AG04449 (cell line): ENCODE measurements at places on chromosomes 6 and 20.
A peak's percentile ranks its signal among the peaks of the same experiment; 100 is the strongest.

DNA sequence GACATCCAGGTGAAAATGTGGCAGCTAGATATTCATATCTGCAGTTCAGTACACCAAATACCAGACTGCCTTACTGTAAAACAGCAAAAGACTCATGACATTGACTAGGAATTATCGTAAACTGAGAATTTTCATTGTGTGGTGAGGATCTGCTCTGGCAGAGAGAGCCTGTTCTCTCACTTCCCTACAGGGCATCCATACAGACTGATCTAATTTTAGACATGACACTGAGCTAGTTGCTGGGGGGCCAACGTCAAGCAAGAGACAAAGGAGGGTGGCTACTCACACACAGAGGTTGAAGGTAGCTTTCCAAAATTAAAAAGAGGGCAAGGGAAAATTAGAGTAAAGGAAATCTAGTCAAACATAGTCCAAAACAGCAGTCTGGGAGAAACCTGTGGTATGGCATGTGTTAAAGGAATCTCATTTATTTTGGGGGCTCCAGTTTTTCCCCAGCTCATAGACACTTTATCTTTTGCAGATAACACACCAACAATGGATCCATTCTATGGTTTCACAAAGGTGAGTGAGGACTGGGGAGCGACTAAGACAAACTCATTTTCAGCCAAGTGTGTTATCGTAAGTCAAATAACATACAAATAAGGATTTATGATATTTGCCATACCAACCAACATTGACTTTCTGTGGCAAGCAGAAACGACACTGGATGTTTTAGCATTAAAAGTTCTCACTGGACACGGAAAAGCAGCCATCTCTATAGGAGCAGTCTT, 36.6 kb upstream of the NHSL1 start:
- DNase-seq, result no peak

- DNase-seq, result no peak
These were observed 67.8 kb downstream of the HUS1B start for GRCh38 chr6:589090-589489.

DNA sequence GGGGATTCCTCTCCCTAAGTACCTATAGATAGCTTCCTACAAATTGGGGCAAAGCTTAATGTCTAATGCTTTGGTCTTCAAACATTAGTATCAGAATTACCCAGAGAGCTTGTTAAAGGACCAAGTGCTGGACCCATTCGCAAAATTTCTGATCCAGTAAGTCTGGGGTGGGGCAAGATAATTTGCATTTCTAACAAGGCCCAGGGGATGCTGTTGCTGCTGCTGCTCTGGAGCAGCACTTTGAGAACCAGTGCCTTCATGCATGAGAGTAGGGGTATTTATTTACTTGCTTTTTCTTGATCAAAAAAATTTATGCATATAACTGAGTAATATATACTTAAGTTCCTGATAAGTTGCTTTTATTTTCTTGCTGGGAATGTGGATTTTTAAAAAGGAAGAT, 24.5 kb upstream of the COL19A1 start:
- no peak for DNase-seq

GRCh38 chr6:26254724-26255123, 110.3 kb upstream of the BTN3A2 start:
- DNase-seq, result no peak

DNA sequence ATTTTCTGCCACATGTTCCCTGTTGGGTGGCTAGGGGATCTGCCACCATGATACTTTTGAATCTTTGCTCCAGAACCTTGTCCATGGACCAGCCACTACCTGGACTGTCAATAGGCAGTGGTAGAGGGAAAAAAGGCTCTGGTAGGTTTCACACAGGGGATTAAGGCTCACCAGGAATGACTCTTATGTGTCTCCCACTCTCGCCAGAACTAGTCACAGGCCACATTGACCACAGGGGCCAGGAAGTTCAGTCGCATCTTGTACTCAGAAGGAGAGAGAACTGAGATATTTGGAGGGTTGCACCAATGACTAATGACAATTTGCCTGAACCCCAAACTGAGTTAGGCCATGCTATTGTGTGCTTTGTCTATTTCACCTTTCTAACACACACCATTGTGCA, 23.6 kb upstream of the APCDD1L start:
- no peak for DNase-seq

DNA sequence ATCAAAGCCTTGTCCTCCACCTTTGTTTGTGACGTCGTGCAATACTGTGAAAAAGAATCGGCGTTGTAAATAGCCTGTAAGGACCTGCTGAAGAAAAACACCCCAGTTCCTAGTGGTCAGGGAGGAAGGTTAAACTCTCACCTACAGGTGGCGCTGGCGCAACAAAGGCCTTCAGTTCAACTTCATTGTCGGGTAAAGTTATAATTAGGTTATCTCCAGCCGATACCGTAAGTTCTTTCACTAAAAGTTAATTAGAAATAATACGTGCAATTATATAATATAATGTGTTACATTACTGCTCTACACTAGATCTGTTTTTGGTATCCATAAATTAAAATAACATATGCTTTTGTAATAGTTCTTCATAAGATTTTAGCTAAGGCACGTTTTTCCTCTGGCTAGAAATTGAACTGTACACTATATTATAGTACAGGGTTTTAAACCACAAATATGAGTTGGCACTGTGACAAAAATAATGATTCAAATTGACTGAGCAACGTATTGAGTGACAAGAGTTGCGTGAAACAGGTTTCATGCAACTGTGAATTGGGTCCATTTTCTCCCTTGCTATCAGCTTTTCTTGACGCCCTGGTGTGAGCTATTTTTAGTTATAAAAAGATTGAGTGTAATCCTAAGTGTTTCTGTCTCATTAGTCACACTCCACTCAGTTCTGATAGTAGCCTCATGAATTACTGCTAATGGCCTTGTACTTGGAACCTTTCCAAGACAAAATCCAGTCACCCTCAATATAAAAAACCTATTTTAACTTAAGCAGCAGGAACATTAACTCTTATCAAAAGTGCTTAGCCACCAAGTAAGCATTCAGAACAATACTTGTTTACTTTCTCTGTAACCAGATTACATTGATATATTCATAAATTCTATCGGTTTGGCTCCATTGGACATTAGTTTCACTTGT, 62.3 kb downstream of the KIAA0319 start:
- DNase-seq, result peak; percentile 9

DNA sequence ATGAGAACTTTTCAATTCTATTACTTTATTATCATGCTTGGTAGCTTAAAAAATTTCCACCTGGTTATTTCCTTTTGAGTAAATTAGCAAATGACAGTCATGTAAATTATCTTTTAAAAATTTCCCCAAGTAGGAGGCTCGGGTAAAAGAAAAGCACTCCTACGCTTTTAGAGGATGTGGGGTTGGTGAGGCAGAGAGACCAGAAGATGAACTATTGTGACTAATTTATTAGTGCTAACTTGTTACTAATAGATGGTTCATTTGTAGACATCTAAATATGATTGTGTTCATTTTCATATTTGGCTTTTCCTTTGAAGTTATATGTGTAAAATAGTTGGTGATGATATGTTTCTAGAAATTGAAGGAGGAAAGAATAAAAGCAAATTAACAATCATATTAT, 27.0 kb downstream of the ZNF292 start:
- no peak for DNase-seq

- no peak for DNase-seq
These were observed 46.7 kb downstream of the SLC35D3 start for GRCh38 chr6:136968837-136969236.

DNA sequence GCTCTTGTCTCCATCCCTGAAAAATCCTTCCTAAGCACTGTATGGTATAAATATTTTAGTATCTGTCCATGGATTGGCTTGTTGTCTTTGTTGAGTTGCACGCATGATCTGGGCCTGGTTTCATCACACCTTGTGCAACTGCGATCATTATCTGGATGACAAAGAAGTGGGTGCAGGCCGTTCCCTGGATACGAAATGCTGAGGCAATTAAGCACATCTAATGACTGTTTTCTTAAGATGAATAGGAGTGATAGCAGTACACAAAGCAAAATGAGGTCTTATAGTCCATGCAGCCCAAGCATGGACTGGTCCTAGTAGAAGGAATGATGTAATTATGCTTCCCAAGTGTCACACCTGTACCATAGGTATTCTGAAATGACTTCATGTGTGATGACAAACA, 47.8 kb downstream of the SLC35D3 start:
- no peak for DNase-seq
